ENCODE measurements at places on chromosomes 3 and 15.

GRCh38 chr3:179794355-179794754, 141.5 kb downstream of the USP13 start:
- DNase-seq, result no peak

GRCh38 chr3:98763076-98763475, at the start of gene ST3GAL6:
TSS of gene ST3GAL6 (plus strand) at chr3:98763340. CDS start at chr3:98768441, 5,101 bp downstream.
- no peak for DNase-seq

DNA sequence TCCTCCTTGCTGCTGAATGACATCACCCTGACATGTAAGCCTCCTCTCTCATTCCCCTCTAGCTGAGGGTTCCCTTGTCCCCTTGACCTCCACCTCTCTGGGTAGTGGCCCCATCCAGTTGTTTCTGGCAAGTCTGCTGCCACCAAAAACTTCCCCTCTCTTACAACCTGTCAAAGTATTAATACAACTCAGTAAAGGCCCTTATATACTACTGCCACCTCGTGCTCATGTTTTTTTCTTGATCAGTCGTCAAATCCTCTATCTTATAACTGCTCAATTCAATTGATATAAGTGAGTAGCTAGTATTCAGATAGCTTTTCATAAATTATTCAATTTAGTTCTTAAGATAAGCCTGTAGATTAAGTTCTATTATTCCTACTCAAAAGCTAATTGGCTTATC, 249.6 kb downstream of the MBNL1 start:
- no peak for DNase-seq

GRCh38 chr3:187997946-187998561, 155.9 kb upstream of the LPP start:
- DNase-seq, result no peak

GRCh38 chr3:32323604-32324003, 68.0 kb upstream of the CMTM7 start:
- DNase-seq, result no peak

GRCh38 chr3:188562144-188562543, 408.2 kb downstream of the LPP start:
- no peak for DNase-seq

DNA sequence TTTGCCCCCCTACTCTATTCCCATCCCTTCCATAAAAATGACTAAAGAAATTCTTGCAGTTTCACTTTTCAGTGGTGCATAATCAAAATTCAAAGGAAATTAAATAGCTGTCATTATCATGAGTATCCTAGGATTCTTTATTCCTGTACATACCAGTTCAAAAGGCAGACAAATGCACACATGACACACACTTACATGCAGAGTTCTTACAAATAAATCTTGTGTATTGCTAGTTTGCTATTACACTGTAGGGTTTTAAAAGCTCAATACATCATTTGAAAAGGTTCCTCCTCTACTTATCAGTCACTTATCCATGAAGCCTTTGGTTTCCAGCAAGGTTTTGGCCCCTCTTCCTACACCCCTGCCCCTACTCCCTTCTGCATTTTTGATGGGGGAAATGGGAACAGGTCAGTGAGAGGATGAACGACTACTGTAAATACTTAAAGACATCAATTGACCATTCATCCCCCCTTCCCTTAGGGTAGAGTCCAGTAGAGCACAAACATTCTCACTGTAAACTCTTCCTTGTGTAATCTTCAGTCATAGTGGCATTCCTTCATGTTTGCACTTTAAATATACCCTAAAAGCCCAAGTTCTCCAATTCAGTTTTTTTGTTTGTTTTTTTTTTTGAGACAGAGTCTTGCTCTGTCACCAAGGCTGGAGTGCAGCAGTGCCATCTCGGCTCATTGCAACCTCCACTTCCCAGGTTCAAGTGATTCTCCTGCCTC, 92.6 kb downstream of the SUCLG2 start:
- no peak for DNase-seq

GRCh38 chr3:16252243-16252978, 12.3 kb downstream of the DPH3 start:
- no peak for DNase-seq

- DNase-seq, result no peak
These were observed 300.1 kb upstream of the PROK2 start for GRCh38 chr3:72085036-72085435.

DNA sequence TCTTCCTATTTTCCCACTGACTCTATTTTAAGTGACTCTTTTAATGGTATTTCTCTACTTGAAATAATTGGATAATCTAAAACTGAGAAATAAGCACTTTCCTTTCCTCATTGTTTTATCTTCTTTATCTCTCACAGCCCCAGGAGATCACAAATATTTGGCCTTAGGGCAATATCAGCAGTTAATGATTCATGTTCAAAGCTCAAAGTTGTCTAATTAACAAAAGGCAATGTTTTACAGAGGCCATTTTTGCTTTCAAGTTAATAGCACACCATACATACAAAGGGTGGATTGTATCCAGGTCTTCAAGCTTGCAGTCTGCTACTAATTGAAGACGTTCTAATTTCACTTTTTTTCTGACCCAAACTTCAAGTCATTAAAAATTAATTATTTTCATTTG, 120.1 kb downstream of the LRRN1 start:
- no peak for DNase-seq

DNA sequence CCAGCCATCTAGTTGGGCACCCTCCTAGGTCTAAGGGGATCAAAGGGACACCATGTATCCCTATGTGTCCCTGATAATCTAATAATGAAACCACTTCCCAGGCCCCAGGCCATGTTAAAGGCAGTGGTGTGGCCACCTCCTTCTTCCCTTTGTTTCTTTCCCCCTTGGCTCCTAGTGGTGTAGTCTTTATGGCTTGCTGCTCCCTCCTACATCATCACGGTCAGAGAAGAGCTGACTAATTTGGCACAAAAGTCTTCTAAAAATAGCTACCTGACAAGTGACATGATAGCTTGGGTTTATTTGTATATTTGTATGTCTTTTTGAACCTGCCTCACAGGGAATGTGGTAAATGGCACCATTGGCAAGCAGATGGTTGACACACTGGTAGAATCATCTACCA, 131.0 kb upstream of the CHRM5 start:
- no peak for DNase-seq

DNA sequence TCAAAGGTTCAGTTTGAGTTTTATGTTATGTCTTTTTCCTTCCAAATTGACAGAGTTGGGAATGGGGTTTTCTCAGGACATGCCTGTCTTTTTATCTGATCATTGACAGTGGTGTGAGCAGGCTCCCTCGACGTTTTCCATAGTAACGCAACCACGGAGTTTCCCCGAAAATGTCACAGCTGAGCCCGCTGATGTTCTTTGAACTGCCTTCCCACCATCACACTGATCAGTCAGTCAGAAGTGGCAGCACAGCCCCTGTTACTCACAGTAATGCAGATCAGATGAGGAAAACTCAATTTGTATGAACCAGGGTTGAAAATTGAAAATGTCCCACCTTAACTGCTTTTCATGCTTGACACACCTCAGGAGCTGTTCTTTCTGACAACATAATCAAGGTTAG, 210.4 kb downstream of the NECTIN3 start:
- no peak for DNase-seq

DNA sequence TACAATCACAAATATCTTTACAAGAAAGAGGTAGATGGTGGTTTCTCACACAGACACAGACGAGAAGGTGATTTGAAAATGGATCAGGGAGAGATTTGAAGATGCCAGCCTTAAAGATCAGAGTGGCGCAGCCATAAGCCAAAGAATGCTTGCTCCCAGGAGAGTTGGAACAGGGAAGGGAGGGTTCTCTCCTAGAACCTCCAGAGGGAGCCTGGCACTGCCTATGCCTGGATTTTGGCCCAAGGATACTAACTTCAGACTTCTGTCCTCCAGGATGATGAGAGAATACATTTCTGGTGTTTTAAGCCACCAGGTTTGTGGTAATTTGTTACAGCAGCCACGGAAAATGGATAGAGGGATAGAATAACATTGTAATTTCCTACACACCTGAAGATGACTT, 279.1 kb downstream of the FAM43A start:
- DNase-seq, result no peak

GRCh38 chr3:66483006-66483405, 17.8 kb downstream of the LRIG1 start:
- DNase-seq, result no peak

- no peak for DNase-seq
These were observed 11.7 kb upstream of the ZNF280D start for GRCh38 chr15:56744701-56745683.

GRCh38 chr3:138678086-138678485, 69.5 kb downstream of the FAIM start:
- no peak for DNase-seq

- no peak for DNase-seq
These were observed 129.7 kb downstream of the TJP1 start for GRCh38 chr15:29692527-29692926.

All from smooth muscle cell of the brain vasculature (primary cell).